ENCODE measurements at places on chromosomes 2 and 18.
A peak's percentile ranks its signal among the peaks of the same experiment; 100 is the strongest.

GRCh38 chr2:120855855-120856405, 120.3 kb downstream of the GLI2 start:
- H3K27ac ChIP-seq, result peak overlapping the region; percentile 10
- no peak overlapping the region for H3K4me3 ChIP-seq
- peaks cover 19% of the 10 kb centered on the region for H3K4me1 ChIP-seq
- H3K27me3 ChIP-seq, result no peaks in the 10 kb centered on the region
- no peaks in the 10 kb centered on the region for H3K36me3 ChIP-seq

DNA sequence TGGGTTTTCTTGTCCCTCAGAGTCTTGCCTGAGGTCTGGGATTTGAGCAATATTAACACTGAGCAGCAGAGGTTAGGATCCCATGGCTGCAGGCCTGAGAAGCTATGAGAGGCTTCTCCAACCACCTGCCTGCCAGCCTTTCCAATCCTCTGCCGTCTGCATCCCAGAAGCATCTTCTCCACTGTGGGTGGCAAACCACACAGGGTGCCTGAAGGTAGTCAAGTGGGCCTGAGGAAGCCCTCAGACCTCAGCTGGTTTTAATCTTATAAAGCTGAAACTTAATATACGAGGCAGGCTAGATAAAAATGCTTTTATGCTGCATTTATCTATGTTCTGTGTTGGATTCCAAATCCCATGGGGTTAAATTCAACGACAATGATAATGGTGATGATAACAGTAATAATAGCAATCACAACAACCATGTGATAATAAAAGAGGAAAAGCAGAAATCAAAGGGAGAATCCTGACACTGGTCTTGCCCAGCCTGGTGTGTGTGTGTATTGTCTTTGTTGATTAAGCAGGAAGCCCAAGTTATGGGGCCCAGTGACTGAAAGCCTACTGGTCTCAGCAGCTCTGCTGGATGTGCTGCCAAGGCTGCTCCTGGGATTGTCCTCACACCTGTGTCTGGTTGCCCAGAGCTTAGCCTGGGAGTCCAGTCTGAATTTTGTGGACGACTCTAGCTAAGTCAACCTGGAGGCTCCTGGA, 59.7 kb upstream of the LDAH start:
- H3K36me3 ChIP-seq, result no peaks in the 10 kb centered on the region
- no peak for DNase-seq
- no peak overlapping the region for H3K27ac ChIP-seq
- no peaks in the 10 kb centered on the region for H3K27me3 ChIP-seq

DNA sequence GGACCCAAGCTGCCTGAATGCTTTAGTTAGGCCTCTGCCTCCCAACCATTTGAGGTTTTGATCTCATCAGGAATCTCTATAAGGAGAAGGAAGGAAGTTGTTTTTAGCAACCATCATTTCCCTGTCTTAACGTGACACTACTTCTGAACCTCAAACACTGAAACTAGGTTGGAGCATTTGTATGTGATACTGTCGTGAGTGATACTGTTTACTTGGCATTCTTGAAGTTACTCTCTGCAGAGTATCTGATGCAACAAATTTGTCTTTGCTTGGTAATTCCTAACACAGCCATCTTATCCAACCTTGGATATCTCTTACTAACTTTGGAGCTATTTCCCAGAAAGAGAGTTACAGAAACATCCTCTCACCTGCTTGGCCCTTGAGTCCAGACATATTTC, 22.1 kb downstream of the TTLL4 start:
- H3K36me3 ChIP-seq, result peaks cover 1% of the 10 kb centered on the region
- H3K27ac ChIP-seq, result no peak overlapping the region
- no peak overlapping the region for H3K4me3 ChIP-seq
- DNase-seq, result peak; percentile 34
- no peaks in the 10 kb centered on the region for H3K27me3 ChIP-seq

DNA sequence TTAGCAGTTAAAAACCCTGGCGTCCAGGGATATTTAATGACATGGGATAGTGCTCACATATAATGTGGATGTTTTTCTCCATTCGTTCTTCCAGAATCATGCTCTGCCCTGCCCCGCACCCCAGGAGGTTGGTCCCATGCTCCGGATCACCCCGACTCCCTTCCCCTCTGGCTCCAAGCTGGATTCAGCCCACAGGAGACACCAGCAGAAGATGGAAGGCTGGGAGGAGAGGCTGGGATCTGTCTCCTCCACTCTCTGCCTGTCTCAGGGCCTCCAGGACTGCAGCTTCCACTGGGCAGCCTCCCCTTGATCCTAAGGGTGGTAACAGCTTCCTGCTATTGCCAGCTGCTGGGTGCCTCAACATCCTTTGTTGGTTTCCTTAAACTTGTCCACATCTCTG, 24.5 kb downstream of the TMEM177 start:
- H3K27ac ChIP-seq, result no peak overlapping the region
- H3K4me3 ChIP-seq, result no peak overlapping the region

DNA sequence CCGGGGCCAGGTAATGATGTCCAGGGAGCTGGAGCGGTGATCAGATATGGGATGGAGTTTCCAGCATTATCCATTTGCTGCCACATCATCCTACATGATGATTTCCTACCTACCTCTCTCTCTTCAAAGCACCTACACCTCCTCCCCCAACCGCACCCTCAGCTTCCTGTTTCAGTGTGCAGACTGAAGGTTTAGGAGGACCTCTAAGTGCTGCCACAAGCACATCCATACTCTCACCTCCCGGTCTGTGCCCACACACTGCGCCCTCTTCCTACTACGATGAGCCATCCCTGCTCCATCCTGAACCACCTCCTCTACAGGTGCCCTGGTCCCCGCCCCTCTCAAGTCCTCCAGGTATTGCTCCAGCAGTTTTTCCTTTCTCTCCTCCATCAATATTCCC, 123.7 kb downstream of the ALPK2 start:
- DNase-seq, result no peak
- no peaks in the 10 kb centered on the region for H3K27me3 ChIP-seq
- H3K4me3 ChIP-seq, result no peak overlapping the region
- H3K27ac ChIP-seq, result peak overlapping the region; percentile 57

- peak; percentile 68 for DNase-seq
- no peaks in the 10 kb centered on the region for H3K4me1 ChIP-seq
- no peak overlapping the region for H3K4me3 ChIP-seq
Observed at GRCh38 chr18:79567481-79568147, 112.0 kb upstream of the CTDP1 start.

- peaks cover 4% of the 10 kb centered on the region for H3K4me1 ChIP-seq
- no peaks in the 10 kb centered on the region for H3K36me3 ChIP-seq
- no peak overlapping the region for H3K27ac ChIP-seq
- no peak overlapping the region for H3K4me3 ChIP-seq
- no peaks in the 10 kb centered on the region for H3K27me3 ChIP-seq
Observed at GRCh38 chr2:182650704-182651103, 65.4 kb upstream of the DNAJC10 start.

DNA sequence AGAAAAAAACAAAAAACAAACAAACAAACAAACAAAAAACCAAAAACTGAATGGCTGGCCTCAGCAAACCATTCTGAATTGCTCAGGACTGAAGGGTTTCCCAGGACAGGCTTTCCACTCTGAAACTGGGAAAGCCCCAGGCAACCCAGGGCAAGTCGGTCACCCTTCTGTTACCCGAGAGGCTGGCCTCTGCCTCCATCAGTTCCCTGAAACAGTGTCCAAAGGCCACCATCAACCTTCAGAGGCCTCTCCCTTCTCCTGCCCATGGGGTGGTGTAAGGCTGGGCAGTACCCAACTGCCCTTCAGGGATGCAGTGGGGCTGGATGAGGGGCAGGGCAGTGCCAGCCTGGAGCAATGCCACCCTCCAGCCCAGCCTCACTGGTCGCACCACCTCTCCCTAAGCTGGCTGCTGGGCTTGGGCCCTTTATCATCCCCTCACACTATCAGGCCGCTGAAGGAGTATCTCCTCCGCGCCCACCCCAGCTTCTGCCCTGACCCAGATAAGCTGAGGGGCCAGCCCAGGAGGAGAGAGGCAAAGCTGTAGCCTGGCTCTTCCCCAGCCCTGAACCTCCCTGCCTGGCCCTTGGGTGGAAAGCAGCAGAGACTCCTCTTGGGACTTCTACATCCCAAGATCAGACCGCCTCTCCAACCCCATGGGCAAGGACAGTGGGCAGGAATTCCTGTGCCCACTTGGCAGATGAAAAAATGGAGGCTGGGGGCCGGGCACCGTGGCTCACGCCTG, 35.9 kb downstream of the ZFP36L2 start:
- H3K27ac ChIP-seq, result no peak overlapping the region
- H3K4me3 ChIP-seq, result no peak overlapping the region
- DNase-seq, result no peak
- H3K36me3 ChIP-seq, result no peaks in the 10 kb centered on the region
- H3K27me3 ChIP-seq, result no peaks in the 10 kb centered on the region

DNA sequence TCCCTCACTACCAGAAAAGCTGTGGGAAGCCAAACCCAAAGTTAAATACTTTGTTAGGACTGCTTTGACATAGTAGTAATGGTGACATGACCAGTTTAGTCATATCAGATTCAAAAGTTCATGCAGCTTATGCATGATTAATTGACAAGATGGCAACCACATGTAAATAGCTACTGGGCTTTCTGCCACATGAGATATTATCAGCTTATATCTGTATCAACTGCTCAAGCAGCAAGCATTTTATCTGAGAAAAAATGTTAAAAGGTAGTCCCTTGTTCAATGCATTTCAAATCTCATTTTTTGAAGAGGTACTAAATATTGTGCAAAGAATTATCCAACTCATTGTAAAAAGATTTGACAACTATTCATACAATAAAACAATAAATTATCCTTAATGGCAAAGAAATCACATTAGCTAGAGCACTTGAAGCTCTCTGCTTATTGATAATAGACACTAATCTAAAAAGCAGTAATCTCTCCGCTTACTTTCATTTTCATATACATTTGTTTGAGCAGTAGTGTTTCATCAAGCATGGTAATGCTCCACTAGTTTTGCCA, 993.6 kb upstream of the NXPH2 start:
- no peaks in the 10 kb centered on the region for H3K27me3 ChIP-seq
- no peak overlapping the region for H3K4me3 ChIP-seq

GRCh38 chr2:168775837-168776236, 26.6 kb upstream of the NOSTRIN start:
- no peak for DNase-seq
- no peaks in the 10 kb centered on the region for H3K36me3 ChIP-seq
- H3K4me1 ChIP-seq, result peaks cover 3% of the 10 kb centered on the region
- H3K4me3 ChIP-seq, result no peak overlapping the region
